ENCODE measurements at places on chromosomes 5 and 9.

- no peak for DNase-seq
Measured at GRCh38 chr5:96388176-96388575, 44.9 kb downstream of the PCSK1 start.

DNA sequence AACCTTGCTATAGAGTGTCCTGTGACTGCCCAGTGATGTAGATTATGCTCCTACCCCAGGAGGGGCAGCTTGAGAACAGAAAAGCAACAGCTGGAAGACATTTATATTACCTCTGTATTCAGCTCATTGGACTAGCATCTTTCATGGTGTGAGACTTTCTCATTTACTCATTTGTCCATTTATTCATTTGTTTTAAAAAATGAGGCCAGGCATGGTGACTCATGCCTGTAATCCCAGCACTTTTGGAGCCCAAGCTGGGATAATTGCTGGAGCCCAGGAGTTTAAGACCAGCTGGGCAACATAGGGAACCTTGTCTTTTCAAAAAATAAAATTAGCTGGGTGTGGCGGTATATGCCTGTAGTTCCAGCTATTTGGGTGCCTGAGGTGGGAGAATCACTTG, 130.0 kb upstream of the LHFPL2 start:
- DNase-seq: no peak

DNA sequence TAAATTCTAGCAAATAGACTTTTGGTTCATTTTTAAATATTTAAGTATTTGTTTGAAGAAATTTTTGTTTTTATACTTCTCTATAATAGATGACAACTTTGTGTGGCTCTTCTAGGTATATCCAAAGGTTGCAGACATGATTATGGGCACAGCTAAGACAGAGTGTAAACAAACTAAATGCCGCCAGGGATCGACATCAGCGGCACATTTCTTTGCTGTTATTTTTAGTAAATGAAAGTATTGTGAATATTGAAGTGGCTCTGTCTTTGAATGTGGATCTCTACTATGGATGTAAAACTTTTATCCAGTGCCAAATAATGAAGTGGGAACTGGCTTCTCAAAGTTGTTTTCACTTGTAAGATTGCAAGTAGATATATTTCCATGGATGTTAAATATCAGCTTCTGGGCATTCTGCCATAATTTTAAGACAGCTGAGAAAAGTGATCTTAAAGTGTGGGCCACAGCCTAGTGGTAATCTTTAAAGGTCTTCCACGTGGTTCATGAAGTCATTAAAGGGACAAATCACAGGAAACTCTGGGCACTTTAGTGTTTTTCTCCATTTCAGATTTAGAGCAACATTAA, 589.9 kb downstream of the ZNF608 start:
- no peak for DNase-seq

DNA sequence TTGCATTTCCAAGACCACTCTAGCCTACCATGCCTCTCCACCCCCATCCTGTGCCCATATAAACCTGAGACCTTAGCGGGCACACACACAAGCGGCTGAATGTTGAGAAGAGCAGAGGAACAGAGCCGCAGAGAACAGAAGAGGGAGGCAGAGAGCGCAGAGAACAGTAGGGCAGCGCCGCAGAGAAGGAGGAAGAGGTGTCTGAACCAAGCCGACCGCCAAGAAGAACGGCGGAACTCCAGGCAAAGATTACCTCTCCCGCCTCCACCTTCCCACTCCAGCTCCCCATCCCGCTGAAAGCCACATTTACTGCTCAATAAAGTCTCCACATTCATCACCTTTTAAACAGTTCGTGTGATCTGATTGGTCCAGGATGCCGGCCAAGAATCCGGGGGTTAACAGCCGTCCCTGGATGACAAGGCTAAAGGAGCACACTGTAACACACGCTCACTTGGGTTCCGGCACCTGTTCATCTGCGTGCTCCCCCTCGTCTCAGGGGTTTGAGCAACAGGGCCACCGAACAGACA, 33.2 kb downstream of the GRIN3A start:
- DNase-seq: no peak

DNA sequence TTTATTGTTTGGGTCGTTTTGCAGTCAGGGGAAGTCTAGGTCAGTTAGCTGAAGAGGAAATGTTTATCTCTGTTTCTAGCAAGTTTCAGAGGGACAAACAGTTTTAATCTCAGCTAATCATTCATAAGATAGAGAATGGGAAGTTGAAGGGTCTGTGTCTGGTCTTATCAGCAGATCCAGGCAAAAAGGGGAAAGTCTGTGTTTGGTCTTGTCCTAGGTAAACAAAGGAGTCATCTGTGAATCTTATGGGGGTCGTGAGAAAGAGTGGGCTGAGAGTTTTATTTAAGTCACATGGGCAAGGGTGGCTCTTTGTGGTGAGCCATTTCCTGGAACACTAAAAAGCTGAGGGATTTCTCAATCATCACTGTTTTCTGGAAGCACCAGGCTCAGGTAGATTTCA, 5.6 kb upstream of the SNCAIP start:
- no peak for DNase-seq

DNA sequence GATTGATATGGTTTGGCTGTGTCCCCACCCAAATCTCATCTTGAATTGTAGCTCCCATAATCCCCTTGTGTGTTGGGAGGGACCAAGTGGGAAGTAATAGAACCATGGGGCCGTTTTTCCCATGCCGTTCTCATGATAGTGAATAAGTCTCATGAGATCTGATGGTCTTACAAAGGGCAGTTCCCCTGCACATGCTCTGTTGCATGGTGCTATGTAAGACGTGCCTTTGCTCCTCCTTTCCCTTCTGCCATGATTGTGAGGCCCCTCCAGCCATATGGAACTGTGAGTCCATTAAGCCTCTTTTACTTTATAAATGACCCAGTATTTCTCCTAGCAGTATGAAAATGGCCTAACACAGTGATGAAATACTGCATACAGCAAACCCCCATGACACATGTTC, 84.8 kb upstream of the SELENOP start:
- no peak for DNase-seq

DNA sequence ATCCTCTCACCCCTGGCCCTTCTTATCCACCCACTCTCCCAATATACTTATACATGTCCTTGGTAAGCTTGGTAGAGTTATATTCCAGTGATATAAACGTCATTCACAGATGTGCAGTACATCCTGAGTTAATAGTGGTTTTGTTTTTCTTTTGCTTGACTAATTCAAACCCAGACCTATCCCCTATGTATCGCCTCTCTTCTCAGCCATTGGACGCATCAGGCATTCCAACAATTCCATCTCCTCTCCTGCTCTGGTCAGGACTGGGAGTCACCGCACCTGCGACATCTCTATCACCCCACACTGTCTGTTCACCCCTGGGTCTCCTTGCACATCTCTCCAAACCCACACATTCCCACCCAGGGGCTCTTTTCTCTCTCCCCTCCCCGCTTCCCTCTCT, 21.9 kb upstream of the IRX2 start:
- no peak for DNase-seq

DNA sequence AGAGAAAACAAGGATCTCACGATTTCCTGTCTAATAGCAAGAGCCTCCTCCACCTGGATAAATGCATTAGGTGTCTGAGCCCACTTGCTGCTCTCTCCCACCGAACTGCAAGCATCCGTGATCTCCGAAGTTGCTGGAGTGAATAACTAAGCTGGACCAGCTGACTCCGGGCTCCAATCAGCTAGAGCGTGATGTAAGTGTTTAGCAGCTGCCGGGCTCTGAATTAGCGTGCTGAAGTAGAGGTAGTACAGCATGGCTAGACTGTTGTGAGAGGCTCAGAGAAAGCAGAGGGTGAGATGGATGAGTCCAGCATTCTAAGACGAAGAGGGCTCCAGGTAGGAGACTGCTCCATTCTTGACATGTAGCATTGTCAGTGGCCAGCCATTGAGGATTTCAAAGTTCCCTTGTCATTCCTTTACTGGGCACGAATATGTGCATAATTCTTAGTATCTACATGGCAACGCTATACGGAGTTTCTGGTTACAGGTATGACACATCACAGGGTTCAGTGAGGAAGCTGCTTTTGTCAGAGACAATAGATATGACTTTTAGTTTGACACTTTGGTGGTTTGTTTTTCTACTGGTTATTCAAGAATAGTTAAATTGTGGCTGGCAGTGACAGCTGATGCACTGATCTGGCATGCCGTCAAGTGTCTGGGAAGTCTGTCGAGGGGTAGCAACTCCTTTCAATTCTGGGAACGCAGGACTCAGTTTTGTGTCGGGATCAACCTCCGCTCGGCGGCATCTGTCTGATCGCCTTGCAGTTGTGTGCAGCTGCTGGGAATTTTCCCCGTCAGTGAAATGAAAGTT, 232.6 kb downstream of the MAST4 start:
- DNase-seq: peak; percentile 75

DNA sequence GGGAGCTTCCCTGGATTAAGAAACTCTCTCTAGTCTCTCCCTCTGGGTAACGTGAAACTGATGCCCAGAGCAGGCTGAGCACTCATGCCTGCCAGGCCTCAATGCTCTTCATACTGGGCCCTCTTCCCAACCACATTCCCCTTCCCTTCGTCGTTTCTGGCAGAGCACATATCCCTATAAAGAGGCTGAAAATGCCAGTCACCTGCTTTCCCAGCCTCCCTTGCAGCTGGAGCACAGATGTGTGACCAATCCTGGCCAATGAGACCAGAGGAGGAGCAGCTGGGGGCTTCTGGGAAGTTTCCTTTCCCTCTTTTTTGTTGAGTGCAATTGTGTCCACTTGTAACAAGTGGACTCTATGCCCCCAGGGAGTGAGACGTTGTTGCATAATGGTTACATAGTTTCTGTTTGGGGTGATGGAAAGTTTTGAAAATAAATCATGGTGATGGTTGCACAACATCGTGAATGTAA, 30.2 kb upstream of the SMIM23 start:
- DNase-seq: no peak

- no peak for DNase-seq
Measured at GRCh38 chr9:85514256-85514655, 227.5 kb downstream of the AGTPBP1 start.

- no peak for DNase-seq
Measured at GRCh38 chr5:141508798-141509611, 20.1 kb downstream of the PCDHGC5 start.

DNA sequence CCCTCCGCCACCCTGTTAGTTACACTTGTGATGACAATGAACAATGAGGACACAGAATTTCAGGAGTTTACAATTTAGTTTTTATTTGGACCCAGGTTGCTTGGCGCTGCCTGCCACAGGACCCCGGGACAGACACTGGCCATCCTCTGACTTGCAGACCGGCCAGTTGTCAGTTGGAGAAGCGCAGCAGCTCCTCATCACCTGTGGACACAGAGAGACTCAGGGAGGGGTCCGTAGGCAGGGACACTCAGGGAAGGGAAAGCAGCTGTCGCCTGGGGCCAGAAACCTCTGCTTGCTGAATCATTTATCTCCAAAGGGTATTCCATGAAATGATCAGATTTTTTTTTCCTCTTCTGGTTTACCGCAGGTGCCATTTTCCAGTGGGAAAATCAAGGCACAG, 18.0 kb downstream of the AMBP start:
- no peak for DNase-seq

GRCh38 chr5:106875591-106876297, 795.0 kb downstream of the EFNA5 start:
- DNase-seq: no peak

DNA sequence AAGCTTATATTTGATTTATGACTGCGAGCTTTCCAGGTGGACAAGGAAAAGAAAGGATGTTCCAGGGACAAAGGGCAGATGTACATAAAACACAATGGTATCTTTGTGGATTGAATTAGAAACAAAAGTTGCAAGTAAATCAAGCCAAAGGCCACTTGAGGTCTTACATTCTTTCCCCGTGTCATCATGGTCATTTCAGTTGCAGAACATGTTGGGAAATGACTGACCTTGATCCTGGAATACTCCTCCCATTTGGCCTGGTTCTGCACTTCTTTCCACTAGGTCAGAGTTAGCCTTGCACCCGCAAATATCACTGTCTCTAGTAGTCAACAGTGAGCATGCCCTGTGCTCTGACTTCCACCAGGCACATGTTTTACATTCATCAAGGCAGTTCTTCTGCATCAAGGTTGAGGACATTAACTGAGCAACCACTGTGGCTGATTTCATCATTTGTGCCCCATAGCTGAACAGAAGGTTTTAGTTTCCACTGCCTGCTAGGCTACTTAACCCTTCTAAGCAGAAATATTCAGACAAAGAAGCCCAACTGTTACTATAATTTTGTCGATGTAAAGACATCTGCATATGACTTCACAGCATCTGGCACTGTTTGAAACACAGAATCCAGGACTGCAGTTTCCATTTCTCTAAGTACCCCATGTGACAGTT, 1161.7 kb upstream of the DMAC1 start:
- DNase-seq: no peak

- DNase-seq: no peak
Measured at GRCh38 chr5:141877356-141878185, 639 bp downstream of the PCDH1 start.

DNA sequence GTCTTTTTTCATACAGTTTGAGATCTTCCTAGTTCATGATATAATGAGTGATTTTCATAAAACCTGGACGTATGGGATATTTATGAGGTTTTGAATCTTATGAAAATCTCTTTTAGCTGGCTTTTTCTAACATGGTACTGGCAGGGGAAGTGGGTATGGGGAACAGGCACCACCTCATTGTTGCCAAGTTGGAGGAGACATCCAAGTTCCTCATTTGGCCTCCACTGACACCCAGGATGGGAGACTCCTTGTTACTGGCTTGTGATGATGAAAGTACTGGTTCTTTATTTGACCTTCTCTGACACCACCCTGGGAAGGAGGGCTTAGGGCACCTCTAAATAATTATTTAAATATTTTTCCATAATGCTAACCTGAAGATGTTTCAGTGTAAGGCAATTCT, 4.0 kb upstream of the TNPO1 start:
- no peak for DNase-seq

DNA sequence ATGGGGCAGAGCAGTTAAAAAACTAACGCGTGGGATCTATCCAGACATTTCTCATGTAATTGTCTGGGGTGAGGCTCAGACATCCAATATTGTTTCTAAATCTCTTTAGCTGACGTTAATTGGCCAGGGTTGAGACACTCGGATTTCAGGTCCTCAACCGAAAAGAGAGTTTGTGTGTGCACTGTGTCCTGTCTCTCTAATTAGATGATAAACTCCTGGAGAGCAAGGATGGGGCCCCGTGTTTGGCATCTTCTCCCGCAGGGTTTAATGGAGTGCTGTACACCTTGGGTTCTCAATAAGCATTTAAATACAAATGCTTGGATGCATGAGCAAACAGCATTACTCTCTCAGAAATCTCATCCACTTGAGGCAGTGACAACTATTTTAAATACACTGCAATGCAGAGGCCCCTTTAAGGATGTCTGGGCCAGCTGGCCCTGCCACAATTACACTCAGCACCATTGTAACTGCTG, 139.6 kb downstream of the MTX3 start:
- DNase-seq: no peak

DNA sequence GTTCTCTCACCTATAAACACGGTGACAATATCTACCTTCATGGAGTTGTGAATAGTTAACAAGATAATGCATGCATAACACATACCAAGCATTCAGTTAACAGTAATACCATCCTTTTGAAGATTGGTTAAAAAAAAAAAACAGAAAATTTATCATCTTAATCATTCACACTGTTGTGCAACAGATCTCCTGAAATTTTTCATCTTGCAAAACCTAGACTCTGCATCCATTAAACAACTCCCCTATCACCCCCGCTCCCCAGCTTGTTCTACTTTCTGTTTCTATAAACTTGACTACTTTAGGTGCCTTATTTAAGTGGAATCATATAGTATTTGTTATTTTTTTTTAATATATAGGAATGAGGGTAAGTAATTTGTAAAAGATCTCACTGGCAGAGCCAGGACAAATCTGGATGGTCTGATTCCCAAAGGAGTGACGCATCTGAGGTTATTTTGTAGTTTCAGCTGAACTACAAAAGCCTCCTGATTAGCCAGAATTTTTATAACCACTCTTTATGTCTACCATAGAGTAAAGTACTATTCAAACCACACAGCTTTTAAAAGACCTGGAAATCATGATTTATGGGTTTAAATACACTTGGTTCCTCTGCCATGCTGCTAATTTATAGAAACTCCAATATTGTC, 93.0 kb downstream of the FANCC start:
- DNase-seq: no peak
